ENCODE measurements at places on chromosomes 7 and 10. TPM values are rescaled to one million over a fixed set of nuclear protein-coding genes. Genes with fewer than 3 reads are reported as not detected.

- DNase-seq, result no peak
These were observed 554.0 kb downstream of the MDFIC start for GRCh38 chr7:115475761-115476385.

DNA sequence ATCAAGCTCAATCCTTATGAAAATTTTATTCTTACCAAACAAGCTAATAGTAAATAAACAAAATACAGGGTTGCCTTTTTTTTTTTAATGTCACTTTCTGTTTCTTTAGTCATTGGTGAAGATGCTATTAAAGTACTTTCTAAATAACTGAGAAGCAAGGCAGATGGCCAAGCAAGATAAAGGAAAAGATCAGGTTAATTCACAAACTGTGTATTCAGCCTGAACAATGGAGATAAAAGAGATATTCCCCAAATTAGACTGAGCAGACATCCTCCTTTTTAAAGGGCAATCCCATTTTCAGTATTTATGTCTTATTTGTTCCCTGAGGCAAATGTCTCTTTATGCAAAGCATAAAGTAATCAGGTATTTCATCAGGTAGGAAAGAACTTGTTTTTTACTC is 23.1 kb upstream of the XRCC2 start:
- no peak for DNase-seq

MUC3A gene
- total RNA-seq, result not detected

DNA sequence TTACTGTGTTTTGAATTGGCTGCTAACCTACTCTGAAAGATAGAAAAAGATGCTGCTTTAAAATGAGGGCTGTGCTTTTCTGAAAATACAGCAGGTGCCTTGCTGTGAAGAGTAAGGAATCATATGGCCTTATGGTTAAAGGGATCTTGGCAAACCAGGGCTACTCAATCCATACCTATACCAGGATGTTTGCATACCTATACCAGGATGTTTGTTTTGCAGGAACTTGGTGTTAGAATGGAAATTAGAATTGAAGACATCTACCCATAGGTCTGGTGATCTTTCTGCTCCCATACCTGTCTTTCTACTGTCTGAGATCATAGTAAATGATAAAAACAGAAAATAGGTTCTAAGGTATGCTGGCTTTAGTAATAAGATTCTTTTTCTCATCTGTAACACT is 200.2 kb upstream of the C7orf33 start:
- no peak for DNase-seq

GPR37 gene
- 0.30 TPM for total RNA-seq

CCDC136 gene
- total RNA-seq, result 16.5 TPM

CARD11 gene
- not detected for total RNA-seq

GRCh38 chr7:55502124-55502857 is 70.0 kb downstream of the VOPP1 start:
- no peak for DNase-seq

DNA sequence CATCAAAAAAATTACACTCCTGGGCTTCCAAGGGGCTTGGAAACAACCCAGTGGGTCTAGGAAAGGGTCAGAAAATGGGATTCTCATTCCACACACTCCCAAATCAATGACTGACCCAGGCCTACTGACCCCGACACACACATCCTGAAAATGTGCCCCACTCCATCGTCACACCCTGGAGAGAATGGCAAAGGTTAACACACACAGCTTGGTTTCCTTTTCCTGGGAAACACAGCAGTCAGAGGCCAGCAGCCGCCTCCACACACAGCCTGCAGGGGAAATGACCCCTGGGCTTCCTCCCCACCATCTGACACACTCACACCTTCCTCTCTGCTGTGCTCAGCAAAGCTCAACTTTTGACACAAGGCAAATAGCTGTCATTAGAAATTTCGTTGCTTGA is 42.9 kb downstream of the SH3PXD2A start:
- DNase-seq, result no peak

Data from SJCRH30 (cell line).